Trophoblast cell (in vitro differentiated cells and primary cell): ENCODE measurements at places on chromosomes 7 and 10.
A peak's percentile ranks its signal among the peaks of the same experiment; 100 is the strongest.

DNA sequence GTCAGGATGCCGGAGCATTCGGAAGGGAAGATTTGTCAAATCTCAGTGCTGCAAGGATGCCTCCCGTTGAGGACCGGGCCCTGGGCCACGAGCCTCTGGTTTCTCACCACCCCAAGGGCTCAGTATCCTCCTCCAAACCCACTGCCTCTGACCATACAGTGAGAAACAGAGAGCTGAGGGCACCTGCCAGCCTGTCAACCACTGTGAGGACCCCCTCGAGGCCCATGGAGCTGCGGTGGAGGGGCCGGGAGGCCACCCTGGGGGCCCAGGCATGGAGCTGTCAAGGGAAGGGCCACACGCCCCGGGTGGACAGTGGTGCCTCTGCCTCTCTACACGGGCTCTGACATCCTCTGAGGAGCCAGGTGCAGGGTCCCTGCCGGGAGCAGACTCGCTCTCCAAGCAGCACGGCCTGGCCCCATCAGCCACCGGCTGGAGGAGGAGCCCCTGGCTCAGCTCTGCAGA lies 248.0 kb upstream of the TCERG1L start:
- no peak overlapping the region for H3K27ac ChIP-seq
- no peaks in the 10 kb centered on the region for H3K36me3 ChIP-seq
- DNase-seq: no peak
- no peaks in the 10 kb centered on the region for H3K4me1 ChIP-seq
- no peak overlapping the region for H3K4me3 ChIP-seq
- H3K27me3 ChIP-seq: no peaks in the 10 kb centered on the region

DNA sequence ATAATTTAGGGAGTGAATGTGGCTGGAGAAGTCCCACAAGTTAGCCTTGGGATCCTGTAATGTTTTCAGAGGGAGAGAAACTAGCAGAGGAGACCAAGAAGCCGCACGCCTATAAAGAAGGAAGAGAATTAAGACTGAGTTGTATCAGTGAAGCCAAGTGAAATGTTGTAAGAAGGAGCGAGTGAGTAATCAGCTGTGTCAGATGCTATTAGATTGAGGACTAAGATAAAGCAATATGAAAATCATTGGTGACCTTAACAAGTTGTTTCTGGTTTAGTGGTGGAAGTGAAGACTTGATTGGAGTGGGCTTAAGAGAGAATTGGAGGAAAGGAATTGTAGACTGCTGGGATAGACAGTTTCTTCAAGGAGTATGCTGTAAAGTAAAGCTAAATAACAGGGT lies 8.8 kb downstream of the CCSER2 start:
- H3K4me3 ChIP-seq: no peak overlapping the region
- peak overlapping the region; percentile 80 for H3K27ac ChIP-seq
- no peak for DNase-seq

DNA sequence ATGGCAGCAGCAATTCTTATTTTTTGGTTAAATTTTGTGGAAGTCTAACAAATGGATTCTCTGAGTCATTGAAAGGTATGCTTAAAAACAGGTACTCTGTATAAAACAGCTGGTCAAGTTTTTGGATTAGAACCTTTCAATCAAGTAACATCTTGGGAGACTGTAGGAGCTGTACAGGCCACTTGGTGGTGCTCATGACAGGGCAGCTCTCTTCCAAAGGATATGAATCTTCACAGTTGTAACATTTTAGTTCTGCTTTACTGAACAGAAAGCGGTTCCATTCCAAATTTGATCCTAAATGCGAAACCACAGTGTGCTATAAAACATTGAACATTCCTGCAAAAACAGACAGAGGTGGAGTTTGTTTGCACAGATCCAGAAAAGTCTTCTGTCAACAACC lies 44.5 kb upstream of the AGR3 start:
- H3K4me1 ChIP-seq: peaks cover 2% of the 10 kb centered on the region
- H3K36me3 ChIP-seq: no peaks in the 10 kb centered on the region
- no peak overlapping the region for H3K27ac ChIP-seq
- DNase-seq: peak; percentile 57
- no peak overlapping the region for H3K4me3 ChIP-seq
- H3K27me3 ChIP-seq: no peaks in the 10 kb centered on the region

DNA sequence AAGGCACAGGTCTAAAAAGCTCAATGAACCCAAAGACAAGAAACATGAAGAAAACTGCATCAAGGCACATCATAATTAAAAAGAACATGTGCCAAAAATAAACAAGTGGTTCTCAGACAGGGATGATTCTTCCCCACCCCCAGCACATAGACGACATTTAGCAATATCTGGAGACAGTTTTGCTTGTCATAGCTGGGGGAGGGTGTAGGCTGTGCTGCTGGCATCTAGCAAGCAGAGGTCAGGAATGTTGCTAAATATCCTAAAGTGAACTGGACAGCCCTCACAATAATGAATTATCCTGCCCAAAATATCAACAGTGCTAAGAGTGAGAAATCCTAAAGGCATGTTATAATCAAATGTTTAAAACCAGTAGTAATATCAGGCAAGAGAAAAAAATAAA lies 122.6 kb downstream of the MICU1 start:
- DNase-seq: no peak
- H3K27me3 ChIP-seq: no peaks in the 10 kb centered on the region

DNA sequence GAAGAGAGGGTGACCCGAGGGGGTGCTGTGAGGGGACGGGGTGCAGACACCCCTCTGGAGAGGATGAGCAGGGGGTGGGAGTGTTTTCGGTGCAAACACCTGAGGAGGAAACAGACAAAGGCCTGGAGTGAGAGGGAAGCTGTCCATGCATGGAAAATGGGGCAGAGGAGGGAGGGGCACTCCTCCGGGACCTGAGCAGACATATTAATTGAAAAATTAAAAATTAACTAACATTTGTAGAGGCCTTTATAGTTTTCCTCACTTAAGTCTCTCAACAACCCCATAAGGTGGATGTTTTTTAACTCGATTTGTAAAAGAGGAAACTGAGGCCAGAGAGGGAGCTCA lies 1.2 kb downstream of the VPS37D start:
- no peak for DNase-seq
- H3K4me1 ChIP-seq: peaks cover 3% of the 10 kb centered on the region
- no peaks in the 10 kb centered on the region for H3K27me3 ChIP-seq

GRCh38 chr10:3774018-3774813 lies 10.8 kb downstream of the KLF6 start:
- peak; percentile 77 for DNase-seq
- H3K27me3 ChIP-seq: no peaks in the 10 kb centered on the region
- no peak overlapping the region for H3K4me3 ChIP-seq
- peak overlapping the region; percentile 7 for H3K27ac ChIP-seq
- H3K4me1 ChIP-seq: peaks cover 2% of the 10 kb centered on the region
- H3K36me3 ChIP-seq: peaks cover 16% of the 10 kb centered on the region

GRCh38 chr7:20131776-20132175 lies 85.4 kb downstream of the MACC1 start:
- H3K36me3 ChIP-seq: no peaks in the 10 kb centered on the region
- no peaks in the 10 kb centered on the region for H3K27me3 ChIP-seq
- DNase-seq: no peak
- H3K27ac ChIP-seq: no peak overlapping the region
- H3K4me1 ChIP-seq: peaks cover 4% of the 10 kb centered on the region

GRCh38 chr7:130182990-130183389 lies 22.2 kb downstream of the TMEM209 start:
- no peaks in the 10 kb centered on the region for H3K27me3 ChIP-seq
- H3K36me3 ChIP-seq: peaks cover 6% of the 10 kb centered on the region
- DNase-seq: no peak
- H3K4me1 ChIP-seq: no peaks in the 10 kb centered on the region
- H3K27ac ChIP-seq: no peak overlapping the region
- H3K4me3 ChIP-seq: no peak overlapping the region

- H3K27ac ChIP-seq: no peak overlapping the region
- no peaks in the 10 kb centered on the region for H3K4me1 ChIP-seq
- no peak for DNase-seq
- H3K4me3 ChIP-seq: no peak overlapping the region
- no peaks in the 10 kb centered on the region for H3K36me3 ChIP-seq
- H3K27me3 ChIP-seq: no peaks in the 10 kb centered on the region
These were observed 129.2 kb upstream of the UNC5B start for GRCh38 chr10:71082960-71083715.

DNA sequence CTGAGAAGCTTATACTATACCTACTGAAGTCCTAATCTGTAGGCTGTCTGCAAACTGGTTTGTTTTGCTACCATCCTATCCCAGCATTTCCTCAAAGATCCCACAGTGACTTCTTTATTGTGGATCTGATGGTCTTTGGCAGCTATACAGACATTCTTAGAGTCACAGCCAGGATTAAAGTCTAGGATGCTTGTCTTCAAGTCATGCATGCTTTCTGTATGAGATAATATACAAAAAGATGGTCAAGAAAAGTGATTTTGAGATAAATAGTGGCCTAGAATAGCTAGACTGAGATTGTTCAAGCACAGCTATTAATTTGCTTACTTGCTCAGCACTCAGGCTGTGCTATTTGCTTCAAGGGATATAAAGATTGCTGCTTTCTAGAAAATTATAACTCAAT lies 454.4 kb downstream of the AUTS2 start:
- H3K4me3 ChIP-seq: no peak overlapping the region
- H3K4me1 ChIP-seq: no peaks in the 10 kb centered on the region
- peak; percentile 21 for DNase-seq
- no peaks in the 10 kb centered on the region for H3K36me3 ChIP-seq
- H3K27me3 ChIP-seq: no peaks in the 10 kb centered on the region
- no peak overlapping the region for H3K27ac ChIP-seq

- H3K27ac ChIP-seq: no peak overlapping the region
- H3K36me3 ChIP-seq: no peaks in the 10 kb centered on the region
- H3K27me3 ChIP-seq: no peaks in the 10 kb centered on the region
These were observed 43.9 kb upstream of the KCND2 start for GRCh38 chr7:120229084-120229483.
